ENCODE measurements at places on chromosomes 16 and 17. TPM values are rescaled to one million over a fixed set of nuclear protein-coding genes. Genes with fewer than 3 reads are reported as not detected.

The IL21R gene
- total RNA-seq = not detected

The SCGB1C2 gene
- not detected for total RNA-seq

The CA5A gene
- not detected for total RNA-seq

The P3H4 gene
- 36.9 TPM for total RNA-seq

The C16orf92 gene
- not detected for total RNA-seq

The GLIS2 gene
- 32.9 TPM for total RNA-seq

The KCNAB3 gene
- total RNA-seq = 3.1 TPM

The TMEM94 gene
- 49.8 TPM for total RNA-seq

The CLDN9 gene
- total RNA-seq = 0.39 TPM

The USP43 gene
- 4.3 TPM for total RNA-seq

The SPATA32 gene
- 0.22 TPM for total RNA-seq

The CBX2 gene
- 16.0 TPM for total RNA-seq

The ADAM11 gene
- total RNA-seq = 2.3 TPM

The MEIOC gene
- total RNA-seq = 3.6 TPM

The EFNB3 gene
- 1.6 TPM for total RNA-seq

The SECTM1 gene
- 1.1 TPM for total RNA-seq

The NPIPB9 gene
- total RNA-seq = 1.9 TPM

The MYADML2 gene
- not detected for total RNA-seq

The DHX58 gene
- total RNA-seq = 0.30 TPM

The SYNGR3 gene
- 8.2 TPM for total RNA-seq

The NOG gene
- total RNA-seq = 1.2 TPM

The HOXB9 gene
- 7.5 TPM for total RNA-seq

The GALR2 gene
- 1.5 TPM for total RNA-seq

The MEOX1 gene
- total RNA-seq = not detected

The APOH gene
- total RNA-seq = 3.0 TPM
